ENCODE measurements at places on chromosomes 12 and 14.

DNA sequence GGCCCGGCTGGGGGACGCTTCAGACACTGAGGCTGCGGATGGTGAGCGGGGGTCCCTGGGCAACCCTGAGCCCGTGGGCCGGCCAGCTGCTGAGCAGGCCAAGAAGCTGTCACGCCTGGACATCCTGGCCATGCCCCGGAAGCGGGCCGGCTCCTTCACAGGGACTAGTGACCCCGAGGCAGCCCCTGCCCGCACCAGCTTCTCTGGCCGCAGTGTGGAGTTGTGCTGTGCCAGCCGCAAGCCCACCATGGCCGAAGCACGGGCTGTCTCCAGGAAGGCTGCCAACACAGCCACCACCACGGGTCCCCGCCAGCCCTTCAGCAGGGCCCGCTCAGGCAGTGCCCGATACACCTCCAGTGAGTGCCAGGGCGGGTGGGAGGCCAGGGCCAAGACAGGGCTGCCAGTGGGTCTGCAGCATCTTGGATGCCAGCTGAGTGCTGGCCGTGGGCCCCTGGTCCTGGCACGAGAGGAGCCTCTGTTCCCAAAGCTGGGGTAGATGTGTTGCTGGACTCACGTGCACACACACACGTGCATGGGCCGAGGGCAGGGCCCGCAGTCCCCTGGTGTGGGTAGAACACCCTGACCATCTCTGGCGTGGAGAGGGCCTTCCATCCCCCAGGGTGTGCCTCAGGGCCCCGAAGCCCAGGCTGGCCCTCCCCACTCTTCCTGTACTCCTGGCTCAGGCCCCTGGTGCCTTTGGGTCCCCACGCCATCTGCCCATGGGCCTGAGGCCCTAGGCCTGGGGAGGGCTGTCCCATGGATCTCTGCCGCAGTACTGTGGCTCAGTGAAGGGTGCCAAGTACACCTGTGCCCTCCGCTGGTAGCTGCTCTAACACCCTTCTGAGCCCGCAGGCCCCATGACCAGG, 22.8 kb downstream of the CEP170B start:
- DNase-seq = no peak

DNA sequence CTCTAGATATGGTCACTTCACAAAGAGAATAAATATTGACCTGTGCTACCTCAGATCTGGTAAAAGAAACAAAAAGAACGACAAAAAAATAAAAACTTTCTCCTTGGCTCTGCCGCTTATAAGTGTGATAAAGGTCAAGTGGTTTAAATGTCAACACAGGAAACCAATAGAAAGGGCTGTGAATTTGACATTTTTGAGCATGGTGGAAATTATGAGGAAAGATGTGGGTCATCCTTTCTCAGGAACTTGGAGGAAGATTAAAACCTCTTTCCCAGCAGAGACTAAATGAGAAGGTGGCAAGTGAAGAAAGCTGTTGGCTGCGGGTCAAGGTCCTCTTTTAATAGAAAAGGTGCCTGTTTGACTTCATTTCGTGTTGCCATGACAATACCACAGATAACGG, 28.2 kb downstream of the TESPA1 start:
- DNase-seq = peak; percentile 41

DNA sequence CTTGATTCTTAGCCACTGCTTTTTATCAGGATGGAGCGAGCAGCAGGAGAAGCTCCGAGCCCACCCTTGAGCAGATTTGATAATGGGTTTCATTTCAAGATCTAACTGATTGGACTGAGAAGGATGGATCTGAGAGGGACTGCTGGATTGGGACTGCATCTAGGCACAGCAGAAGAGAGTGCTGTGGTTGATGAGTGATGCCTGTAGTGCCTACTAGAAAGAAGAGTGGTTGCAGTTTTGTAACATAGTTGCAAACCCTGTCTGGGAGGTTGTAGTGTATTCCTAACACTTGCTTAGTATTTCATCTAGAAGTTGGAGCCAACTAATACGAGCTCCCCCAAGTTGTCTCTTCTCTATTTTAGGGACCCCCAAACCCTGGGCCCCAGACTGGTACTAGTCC, 88.7 kb downstream of the ASCL1 start:
- DNase-seq = no peak

DNA sequence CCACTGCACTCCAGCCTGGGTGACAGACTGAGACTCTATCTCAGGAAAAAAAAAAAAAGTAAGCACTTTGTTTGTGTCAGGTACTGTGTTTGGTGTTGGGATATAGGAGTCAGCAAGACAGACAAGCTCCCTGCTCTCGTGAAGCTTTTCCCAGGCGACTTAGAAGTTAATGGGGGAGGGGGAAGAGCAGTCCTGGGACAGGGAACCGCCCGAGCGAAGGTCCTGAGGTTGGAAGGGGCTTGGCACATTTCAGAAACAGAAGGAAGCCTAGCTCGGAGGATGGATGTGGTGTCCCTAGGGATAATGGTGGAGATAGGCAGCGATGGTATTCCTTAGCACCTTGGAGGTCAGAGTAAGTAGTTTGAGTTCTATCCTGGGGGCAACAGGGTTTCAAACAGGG, 8.5 kb upstream of the COX6A1 start:
- no peak for DNase-seq

- no peak for DNase-seq
Observed at GRCh38 chr14:74713395-74713735, 421 bp downstream of the FCF1 start.

DNA sequence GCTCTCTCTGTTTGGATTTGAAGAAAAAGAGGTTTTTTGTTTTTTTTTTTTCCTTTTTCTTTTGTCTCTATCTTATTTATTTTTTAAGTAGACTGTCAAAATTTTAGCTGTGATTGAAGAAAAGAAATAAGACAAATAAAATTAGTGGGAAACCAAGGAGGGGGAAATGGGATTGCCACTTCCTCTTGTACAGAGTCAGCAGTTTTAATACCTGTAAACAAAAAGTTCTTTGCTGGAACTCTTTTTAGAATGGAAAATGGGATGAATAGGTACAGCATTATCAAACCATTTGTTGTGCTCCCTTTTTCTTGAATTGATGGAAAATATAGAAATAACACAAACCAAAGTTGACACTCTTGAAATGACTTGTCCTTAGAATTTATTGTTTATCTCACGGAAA, 680.7 kb downstream of the DIO2 start:
- DNase-seq = no peak

- no peak for DNase-seq
Observed at GRCh38 chr12:71201136-71201679, 43.4 kb upstream of the TSPAN8 start.
